ENCODE measurements at places on chromosomes 7 and 10.

DNA sequence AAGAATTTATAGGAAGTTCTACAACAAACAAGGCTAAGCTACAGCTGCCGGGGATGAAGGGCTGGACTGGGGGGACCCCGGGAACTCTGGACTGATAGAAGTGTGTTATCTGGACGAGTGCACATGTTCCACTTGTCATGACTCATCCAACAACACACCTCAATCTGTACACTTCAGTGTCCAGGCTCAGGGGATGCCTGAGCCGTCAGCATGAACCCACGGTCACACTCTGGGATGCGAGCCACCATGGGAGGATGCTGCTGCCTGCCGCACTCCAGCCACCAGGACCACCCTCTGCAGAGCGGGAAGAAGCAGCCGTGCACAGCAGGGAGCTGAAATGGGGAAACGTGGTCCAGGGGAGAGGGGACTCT lies 67.5 kb downstream of the MAD1L1 start:
- no peak for DNase-seq

GRCh38 chr7:39606941-39607340 lies 16.4 kb upstream of the RALA start:
- DNase-seq: no peak

GRCh38 chr7:84226759-84227158 lies 32.2 kb upstream of the SEMA3A start:
- DNase-seq: no peak

DNA sequence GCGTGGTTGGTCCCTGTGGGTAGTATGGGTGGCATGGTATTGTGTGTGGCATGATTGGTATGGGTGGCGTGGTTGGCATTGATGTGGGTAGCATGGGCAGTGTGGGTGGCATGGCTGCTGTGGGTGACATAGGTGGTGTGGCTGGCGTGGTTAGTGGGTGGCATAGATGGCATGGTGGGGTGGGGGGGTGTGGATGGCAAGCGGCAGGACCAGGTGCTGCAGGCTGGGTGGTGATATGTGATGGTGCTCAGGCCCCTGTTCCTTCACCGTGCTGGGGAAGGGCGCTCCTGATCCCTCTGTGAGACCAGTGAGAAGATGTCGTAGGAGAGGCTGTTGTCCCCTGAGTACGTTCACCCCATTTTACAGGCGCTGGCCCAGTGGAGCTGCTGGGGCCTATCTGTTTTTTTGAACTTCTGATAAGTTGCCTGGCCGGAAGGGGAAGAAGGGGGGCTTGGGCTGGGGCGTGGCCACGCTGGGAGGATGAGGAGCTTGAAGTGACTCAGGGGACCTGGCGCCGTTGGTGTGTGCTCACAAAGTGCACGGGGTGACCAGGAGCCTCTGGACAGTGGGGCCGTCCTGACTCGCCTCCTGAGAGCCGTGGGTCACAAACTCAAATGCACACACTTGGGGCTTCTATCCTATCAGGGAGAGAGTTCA lies 17.5 kb downstream of the INPP5A start:
- DNase-seq: no peak

DNA sequence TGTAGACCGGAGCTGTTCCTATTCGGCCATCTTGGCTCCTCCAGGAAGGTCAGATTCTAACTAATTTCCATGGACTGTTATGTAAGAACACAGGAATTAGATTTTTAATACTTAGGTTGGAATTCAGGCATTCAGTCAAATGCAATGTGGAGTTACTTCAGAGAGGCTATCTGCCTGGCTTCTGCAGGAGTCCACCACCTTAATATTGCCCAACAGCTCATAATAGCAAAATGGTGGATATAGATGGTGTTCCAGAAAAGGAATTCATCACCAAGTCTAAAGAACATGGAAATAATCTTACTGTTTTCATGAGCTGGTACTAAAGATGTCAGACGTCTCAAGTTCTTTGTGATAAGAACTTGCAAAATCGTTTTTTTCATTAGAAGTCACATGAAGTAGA lies 39.5 kb downstream of the CRHR2 start:
- no peak for DNase-seq

- no peak for DNase-seq
These were observed 735 bp downstream of the JCAD start for GRCh38 chr10:30058570-30059132.

DNA sequence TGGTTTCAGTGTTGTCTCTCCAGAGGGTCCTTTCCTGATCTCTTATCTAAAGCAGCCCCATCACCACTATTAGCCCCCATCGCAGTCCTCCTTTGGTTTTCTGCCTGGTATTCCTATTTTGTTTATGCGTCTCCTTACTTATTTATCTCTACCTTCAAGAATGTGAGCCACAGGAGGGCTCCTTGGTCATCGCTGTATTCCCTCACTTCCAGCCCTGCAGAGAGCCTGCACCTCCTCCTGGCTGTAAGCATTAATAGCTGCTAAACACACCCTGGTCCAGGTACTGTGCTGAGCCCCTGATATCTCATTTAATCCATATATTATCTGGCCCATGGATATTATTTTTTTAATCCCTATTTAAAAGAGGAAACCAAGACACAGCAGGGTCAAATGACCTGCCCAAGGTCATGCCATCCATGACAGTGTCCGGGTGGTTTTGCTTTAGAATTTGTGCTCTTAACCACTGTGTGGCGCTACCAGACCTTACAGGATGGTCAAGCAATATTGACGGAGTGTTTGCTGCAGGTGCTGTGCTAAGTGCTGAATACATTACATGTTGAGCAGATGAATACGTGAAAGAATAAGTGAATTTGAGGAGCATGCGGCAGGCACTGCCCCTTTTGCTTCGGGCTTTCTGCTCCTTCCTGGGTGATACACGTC lies 227.2 kb downstream of the ADAM12 start:
- no peak for DNase-seq

GRCh38 chr7:16428672-16429071 lies 7.3 kb upstream of the CRPPA start:
- no peak for DNase-seq

DNA sequence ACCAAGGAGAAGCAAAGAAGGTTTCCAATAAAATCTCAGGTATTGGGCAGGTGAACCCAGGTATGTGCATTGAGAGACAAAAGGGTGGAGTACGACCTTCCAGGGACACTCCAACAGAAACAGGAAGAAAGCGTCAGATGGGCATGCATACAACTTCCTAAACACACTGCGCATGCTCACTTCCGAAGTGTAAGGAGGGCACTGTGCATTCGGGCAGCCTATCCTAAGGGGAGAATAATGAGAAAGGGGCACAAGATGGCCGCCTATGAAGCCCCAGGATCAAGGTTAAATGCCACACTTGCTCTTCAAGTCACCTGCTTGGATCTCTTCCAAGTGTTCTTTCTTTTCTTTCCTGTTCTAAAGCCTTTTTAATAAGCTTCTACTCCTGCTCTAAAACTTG lies 39.4 kb upstream of the PRSS1 start:
- no peak for DNase-seq

DNA sequence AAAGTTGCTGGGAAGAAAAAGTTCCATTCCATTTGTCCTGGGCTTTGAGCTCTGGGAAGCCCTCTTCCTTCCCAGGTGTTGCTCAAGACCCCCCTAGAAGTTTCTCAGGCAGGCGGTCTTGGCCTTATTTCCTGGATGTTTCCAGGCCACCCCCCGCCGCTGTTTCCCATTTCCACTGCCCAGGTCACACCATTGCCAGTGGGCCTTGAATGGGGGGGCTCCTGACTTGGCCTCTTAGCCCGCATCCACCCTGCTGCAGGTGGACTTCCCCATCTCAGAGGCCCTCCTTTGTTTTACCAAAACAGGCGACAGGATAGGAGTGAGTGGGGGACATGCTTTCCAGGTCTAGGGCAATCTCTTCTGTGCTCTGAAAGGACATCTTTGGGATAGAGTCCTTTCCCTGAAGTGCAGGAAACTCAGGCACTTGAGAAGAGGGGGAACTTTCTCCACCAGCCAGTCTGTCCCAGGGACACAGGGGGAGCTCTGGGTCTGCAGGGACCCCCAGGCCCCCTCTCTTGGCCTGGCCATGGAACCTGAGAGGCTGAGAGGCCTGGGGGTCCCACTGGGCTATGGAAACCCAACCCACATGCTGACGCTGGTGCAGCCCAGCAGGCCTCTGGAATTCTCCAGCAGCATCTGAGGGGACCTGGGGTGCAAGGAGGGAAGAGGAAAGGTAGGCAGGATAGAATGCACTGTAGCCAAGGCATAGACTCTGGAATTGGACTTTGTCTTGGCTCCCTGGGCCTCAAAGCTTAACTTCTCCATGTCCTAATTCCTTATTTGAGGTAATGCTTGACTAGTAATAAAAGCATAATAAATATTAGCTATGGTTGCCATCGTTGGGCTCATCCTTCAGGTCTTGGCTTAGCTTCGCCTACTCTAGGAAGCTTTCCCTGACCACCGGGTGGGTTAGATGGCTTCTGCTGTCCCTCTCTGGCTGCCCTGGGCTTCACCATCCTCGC lies 17.6 kb downstream of the NEURL1 start:
- no peak for DNase-seq

- DNase-seq: no peak
These were observed 117.8 kb downstream of the DYNC2I1 start for GRCh38 chr7:158973941-158974785.

- no peak for DNase-seq
These were observed 681.9 kb downstream of the GRM8 start for GRCh38 chr7:126570845-126571244.

DNA sequence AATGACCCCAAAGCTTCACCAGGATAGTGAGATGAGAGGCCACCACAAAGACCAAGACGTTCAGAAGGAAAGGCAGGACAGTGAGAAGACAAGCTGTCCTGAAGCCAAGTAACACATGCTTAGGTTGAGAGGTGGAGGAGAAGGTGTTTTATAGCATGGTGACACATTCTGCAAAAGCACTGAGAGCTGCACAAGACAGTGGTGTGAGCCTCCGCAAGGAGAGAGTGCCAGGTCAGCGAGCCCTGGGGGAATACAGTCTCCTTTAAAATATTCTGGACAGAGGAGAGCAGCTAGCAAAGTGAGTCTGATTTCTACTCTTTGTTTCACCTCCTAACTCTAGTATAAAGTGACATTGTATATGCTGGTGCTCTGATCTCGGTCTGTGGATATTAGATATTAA lies 68.0 kb upstream of the VKORC1L1 start:
- DNase-seq: no peak

DNA sequence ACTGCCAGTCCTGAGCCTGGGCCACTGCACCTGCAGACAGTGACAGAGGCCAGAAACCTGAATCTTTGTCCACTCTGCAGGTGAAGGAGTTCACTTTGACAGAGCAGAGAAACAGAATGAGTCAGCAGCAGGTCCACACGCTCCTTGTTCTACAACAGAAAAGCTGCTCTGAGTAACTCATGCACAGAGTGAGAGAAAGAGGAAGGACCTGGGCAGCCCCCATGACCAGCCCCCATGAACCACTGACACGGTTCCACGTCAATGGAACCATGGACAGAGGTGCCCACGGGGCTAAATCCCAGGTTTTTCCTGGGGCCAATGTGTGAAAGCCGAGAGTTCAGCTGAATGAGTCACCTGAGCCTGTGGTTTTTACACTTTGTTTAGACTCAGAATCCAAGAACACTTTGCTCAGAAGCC lies 40.8 kb upstream of the CTBP2 start:
- DNase-seq: no peak

DNA sequence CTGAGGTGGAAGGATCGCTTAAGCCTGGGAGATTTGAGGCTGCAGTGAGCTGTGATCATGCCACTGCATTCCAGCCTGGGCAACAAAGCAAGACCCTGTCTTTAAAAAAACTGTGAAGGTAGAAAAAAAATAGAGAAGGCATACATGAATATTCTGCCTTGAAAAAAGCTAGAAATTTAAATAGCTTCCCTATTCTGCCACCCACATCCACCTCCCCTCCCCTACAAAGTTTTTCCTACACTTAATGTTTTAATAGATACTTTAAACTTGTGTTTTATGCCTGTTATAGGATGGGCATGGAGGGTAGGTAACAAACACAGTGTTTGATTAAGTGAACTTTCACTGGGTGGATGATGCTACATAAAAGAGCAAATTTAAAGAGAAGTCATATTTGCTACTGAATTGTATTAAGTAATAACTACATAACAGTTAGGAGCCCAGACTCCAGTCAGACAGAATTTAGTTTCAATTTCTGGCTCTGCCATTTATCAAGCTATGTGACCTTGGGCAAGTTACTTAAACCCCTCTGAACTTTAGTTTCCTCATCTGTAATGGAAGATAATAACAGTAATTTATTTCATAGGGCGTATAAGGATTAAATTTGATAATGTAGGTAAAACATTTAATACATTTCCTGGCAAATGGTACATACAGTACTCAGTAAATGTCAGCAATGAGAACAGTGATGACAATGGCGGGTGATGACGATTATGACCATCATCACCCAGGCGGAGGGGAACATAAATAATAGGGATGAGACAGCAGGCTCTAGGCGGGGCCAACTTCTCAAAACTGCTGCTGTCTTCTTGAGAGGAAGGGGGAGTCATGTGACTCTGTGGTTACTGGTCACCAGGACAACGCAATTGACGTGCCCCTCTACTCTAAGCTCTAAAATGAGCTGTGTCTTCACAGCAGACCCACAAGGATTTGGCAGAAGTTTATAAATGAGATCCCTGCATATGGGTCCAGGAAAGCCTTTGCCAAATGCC lies 15.8 kb downstream of the DNMBP start:
- no peak for DNase-seq

GRCh38 chr7:16416289-16417282 lies 4.8 kb downstream of the CRPPA start:
- no peak for DNase-seq

DNA sequence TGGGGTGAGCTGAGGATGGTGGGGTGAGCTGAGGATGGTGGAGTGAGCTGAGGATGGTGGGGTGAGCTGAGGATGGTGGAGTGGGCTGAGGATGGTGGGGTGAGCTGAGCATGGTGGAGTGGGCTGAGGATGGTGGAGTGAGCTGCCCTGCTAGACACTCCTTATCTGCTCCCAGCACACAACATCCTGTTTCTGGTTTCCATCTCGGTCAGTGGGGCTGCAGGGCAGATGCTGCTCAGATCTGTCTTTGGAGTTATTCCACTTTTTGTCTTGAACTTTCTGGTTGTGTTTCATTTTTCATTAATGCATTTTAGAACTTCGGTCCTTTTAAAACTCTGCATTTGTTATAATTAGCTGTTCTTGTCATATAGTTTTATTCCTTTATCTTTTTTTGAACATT lies 67.9 kb upstream of the ANTXRL start:
- DNase-seq: no peak

GRCh38 chr10:103497161-103497915 lies 3.8 kb downstream of the NEURL1 start:
- no peak for DNase-seq

DNA sequence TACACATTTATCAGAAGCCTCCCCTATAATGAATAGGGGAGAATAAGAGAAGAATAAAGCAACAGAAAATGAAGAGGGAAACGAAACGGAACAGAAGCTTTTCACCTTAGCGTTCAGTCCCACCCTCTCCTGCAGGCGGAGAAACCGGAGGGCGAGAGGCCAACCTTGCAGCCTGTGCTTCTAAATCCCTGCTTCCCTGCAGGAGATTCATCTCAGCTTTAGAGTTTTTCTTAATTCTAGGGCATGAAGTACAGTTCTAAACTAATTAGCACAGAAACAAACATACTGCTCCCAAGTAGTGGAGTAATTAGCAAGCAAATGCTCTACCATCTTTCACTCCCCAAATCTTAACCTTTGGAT lies 107.2 kb downstream of the CUBN start:
- no peak for DNase-seq

Data from activated T-helper 1 cell treated with anti-CD3 and anti-CD28 coated beads, Interleukin-2, amount 50 U/mL, for 16 hours (primary cell).